ENCODE measurements at places on chromosomes 13 and 19.

GRCh38 chr19:30407068-30407709, 35.0 kb downstream of the ZNF536 start:
- no peak for DNase-seq

DNA sequence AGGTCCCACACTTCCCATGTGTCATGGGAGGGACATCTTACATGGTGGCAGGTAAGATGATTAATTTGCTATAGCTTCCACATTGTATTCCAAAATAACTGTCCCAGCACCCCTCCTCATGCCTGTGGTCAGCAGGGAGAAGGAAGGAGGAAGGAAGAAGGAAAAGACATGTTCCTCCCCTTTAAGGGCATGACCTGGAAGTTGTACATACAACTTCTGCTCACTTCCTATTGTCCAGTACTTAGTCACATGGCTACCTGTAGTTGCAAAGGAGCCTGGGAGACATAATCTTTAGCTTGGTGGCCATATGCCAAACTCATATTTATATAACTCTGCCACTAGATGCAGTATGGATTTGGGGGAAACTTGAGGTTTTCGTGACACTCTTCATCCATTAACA, 17.6 kb upstream of the CASP14 start:
- DNase-seq: no peak

GRCh38 chr19:46717716-46718143, 816 bp upstream of the PRKD2 start:
- no peak for DNase-seq

DNA sequence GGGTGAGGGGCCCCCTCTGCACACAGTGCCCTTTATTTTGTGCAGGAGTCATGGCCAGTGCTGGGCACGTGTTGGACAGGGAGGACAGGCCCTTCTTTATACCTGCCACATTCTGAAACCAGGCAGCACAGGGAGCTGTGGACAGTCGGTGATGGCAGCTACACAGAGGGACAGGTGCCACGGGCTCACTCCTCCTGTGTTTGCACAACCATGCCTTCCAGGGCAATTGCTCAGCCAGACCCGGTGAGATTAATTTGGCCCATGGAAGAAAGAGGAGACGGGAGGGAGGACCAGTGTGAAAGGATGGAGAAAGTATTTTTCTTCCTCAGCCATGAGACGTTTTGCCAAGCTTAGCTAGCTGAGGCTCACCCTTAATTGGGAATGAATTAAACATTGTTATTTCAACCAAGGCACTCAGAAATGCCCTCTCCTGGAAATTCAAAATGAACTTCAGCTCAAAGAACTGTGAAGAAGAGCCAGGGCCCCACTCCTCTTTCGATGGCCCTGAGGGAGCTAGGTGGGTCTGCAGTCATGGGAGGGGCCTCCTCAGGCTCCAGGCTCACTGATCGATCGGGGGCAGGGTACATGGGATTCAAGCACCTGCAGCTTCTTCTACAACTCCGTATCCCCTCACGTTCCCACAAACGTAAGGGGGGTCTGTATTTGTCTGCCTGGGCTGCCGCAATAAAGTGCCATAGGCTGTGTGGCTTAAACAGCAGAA, 41.2 kb downstream of the SHISA2 start:
- DNase-seq: no peak

- DNase-seq: no peak
Measured at GRCh38 chr19:3530389-3530788, 8.6 kb upstream of the TEKTIP1 start.

DNA sequence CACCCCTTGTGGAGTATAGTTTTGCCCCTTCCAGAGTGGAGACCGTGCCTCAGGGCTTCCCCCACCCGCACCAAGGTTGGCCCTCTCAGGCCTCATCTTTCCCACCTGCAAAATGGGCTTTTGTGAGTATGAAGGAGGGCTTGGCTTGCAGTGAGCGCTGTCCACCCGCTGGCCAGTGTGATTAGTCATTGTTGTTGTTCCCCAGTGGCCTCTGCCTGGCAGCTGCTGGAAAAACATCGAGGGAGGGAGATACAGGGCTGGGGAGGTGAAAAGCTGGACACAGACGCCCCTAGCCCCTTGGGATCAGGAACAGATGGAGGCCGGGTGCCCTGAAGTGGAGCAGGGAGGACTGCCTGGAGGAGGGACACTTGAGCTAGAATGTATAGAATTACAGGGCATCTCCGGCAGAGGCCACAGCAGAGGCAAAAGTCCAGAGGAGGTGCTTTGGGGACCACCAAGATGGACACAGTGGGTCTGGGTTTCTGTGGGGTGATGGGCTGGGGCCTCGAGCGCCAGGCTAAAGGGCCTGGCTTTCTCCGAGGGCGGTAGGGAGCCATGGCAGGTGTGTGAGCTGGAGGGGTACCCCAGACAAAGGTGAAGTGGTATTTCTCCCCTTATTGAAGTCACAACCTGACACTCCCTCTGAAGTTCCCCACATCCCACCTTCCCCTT, 3.9 kb upstream of the IL12RB1 start:
- DNase-seq: no peak

- DNase-seq: no peak
Measured at GRCh38 chr13:61138857-61139256, 276.8 kb downstream of the PCDH20 start.

DNA sequence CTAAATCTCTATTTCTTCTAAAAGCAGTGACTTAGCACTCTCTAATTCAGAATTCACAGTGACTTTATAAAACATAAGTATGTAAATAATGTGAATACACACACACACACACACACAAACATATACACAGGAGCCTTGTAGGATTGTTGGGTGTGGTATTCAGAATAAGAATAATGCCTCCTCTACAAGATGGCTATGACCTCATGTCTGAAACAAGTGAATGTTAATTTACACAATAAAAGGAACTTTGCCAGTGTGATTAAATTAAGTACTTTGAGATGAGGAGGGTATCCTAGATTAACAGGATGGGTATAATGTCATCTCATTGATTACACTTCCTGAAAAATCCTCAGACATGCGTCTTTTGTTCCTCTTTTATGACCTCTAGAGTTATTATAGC, 234.6 kb downstream of the SLITRK6 start:
- DNase-seq: no peak

DNA sequence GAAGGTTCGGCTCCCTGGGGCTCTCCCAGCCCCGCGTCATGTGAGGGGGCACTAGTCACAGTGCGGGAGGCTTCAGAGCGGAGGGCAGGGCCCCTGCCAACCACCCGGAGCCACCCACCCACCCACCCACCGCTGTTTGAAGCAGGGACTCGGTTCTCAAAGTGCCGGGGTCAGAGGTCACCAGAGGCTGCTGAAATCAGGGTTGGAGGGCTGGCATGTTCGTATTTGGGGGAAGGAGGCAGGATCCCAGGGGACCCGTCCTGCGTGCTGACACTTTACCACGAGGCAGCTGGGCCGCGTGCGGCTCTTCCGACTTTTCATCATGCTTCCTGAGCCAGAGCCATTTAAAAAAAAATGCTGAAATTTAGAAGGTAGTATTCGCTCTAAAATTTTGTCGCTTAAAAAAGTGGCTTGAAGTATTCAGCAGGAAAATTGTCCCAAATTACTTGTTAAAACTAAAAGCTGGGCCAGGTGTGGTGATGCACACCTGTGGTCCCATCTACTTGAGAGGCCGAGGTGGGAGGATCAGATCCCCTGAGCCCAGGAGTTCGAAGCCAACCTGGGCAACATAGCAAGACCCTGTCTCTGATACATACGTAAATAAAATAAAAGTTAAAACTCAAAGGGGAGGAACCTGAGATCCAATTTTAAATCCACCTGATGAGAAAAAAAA, 21.2 kb downstream of the ATP11A start:
- DNase-seq: no peak

- DNase-seq: peak; percentile 30
Measured at GRCh38 chr19:58385891-58386575, 1.0 kb upstream of the RPS5 start.

DNA sequence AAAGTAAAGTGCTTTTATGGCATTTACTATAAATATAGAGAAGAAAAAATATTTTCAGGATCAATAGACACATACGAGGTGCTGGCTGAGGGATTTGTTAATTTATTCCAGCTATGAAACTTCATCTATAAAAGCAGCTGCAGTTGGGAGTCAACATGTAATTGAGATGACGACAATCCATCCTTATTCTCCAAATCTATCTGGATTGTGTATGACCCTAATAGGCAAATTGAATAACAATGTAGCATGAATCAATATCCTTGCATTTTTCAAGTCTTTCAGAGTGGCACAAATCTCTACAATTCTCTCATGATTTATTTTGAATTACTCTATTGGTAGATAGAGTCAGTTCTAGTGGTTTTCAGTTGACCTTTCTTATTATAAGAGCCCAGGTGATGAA, 1296.5 kb upstream of the SPRY2 start:
- DNase-seq: no peak

DNA sequence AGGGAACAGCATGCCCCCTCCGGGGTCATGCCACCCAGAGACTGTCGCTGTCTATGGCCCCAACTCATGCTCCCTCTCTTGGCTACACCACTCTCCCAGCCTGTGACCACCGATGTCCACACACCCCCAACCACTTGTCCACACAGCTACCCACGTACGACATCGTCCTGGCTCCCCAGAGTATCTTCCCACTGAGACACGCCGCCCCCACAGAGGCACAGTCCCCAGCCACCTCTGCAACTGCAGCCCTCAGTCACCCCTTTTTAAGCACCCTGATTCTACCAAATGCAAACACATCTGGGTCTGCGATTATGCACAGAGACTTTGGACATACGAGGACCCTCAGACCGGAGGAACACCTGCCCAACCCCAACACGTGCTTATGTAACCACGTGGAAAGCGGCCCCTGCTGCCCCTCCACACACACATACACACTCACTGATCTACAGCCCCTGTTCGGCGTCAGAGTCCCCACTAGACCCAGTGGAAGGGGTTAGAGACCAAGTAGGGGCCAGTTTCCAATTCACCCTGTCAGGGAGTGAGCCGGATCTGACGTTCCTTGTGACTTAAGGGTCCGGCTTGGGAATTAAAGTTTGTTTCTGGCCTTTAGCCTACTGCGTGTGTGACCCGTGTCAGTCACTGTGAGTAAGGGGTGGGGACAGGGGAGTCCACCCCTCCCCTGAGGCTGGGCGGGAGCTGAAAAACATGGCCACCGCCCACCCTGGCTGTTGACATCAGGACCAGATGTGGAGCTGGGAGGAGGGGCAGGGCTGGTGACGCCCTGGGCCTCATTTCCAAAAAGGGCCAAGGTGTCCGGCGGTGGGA, 11.9 kb upstream of the AXL start:
- no peak for DNase-seq

DNA sequence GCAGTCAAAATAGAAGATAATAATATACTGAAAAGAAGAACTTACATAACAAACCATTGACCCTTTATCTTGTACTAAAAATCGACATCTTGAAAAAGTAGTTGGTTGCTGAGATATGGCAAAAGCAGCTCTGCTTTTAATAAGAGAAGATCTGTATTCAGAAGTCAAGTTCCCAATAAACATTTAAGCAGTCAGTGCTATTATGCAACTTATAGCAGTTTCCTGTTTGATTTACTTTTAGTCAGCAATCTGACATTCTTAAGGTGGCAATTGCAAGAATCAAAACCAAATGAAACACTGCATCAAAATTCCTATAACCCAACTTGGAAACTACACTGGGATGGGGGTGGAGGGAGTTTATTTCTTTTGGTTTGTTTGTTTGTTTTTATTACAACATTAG, 165.5 kb downstream of the TBC1D4 start:
- no peak for DNase-seq

- peak; percentile 72 for DNase-seq
Measured at GRCh38 chr19:2546128-2547032, 70.5 kb downstream of the GADD45B start.

GRCh38 chr19:48194844-48195830, 24.7 kb downstream of the ZSWIM9 start:
- DNase-seq: no peak

- no peak for DNase-seq
Measured at GRCh38 chr19:19416280-19416679, 10.8 kb downstream of the GATAD2A start.

- DNase-seq: no peak
Measured at GRCh38 chr19:28829359-28829758, 383.6 kb downstream of the UQCRFS1 start.

GRCh38 chr13:24064371-24064770, 96.1 kb upstream of the SPATA13 start:
- DNase-seq: no peak

- no peak for DNase-seq
Measured at GRCh38 chr13:79502859-79503468, 22.0 kb downstream of the NDFIP2 start.

- no peak for DNase-seq
Measured at GRCh38 chr13:75931116-75931515, 295.0 kb downstream of the LMO7 start.
